Stimulated activated CD4-positive, alpha-beta T cell treated with anti-CD3 and anti-CD28 coated beads, Interleukin-1b, Interleukin-23, amount 100 ng/mL, for 1 hour (primary cell): ENCODE measurements at places on chromosomes 11 and 22.

GRCh38 chr11:100340466-100341319 lies 346.4 kb upstream of the ARHGAP42 start:
- DNase-seq = no peak

GRCh38 chr11:117361432-117361831 lies 33.8 kb downstream of the CEP164 start:
- DNase-seq = no peak

DNA sequence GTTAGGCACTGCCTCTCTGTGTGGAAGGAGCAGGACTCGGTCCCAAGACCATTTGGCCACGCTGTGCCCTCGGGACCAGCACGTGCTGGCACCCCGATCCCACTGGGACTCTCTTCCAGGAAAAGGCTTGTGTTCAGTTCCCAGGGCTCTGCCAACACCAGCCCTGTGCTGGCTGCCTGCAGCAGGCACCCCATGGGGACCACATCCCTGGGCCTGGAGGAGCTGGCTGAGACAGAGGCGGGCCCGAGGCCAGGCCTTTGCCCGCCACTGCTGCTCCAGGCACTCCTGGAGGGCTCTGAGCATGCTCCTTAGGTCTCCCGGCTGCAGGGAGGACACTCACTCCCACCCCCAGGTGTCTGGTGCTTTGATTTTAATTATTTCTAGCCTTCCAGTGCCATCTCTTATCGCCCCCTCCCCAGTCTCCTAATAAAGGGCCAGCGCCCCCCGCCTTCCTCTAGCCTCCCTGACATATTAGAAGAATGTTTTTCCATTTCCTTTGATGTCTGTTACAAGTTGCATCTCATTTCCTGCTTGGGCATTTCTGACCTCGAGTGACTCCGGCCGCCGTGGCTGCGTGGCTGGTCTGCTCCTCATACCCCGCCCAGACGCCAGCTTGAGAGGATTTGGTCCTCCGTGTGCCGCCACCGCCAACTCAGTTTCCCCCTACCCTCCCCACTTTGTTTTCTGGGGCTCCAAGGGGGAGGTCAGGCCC lies 14.4 kb downstream of the CDKN1C start:
- DNase-seq = no peak

GRCh38 chr22:30611197-30611596 lies 4.2 kb downstream of the TCN2 start:
- DNase-seq = no peak

GRCh38 chr22:23147617-23148387 lies 2.5 kb downstream of the RAB36 start:
- no peak for DNase-seq

GRCh38 chr11:16448123-16448717 lies 91.9 kb upstream of the SOX6 start:
- no peak for DNase-seq

DNA sequence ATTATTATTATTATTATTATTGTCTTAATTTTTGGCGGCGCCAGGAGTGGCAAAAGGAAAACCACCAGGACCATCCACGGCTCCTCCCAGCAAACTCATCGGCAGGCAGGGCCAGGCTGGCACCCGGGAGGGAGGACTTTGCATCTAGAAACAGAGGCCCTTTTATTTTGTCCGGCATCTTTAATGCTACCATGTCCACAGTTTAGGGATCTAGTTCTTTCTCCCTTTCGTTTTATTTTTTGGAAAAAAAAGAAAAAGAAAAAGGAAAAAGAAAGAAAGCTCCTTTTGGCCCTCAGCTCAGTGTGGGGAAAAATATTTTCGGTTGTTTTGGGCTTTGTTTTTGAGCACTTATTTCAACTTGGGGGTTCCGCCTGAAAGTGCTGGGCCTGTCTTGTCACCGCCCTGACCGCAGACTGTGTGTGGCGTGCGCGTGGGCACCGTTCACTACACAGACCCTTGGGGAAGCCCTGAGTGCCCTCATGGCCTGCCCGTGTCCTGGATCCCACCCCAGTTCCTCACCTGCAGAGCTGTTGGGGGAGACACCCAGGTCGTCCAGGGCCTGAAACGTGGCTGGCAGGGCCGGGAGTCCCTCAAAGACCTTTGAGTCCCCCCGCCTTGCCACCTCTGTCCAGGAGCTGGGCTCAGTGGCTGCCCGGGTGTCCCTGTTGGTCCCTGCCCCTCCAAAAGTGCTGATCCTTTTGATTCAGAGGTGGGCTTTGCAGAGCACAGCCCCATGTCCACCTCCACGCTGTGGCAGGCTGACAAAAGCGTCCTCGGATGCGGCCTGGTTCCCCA lies 69.1 kb upstream of the PPARA start:
- no peak for DNase-seq

DNA sequence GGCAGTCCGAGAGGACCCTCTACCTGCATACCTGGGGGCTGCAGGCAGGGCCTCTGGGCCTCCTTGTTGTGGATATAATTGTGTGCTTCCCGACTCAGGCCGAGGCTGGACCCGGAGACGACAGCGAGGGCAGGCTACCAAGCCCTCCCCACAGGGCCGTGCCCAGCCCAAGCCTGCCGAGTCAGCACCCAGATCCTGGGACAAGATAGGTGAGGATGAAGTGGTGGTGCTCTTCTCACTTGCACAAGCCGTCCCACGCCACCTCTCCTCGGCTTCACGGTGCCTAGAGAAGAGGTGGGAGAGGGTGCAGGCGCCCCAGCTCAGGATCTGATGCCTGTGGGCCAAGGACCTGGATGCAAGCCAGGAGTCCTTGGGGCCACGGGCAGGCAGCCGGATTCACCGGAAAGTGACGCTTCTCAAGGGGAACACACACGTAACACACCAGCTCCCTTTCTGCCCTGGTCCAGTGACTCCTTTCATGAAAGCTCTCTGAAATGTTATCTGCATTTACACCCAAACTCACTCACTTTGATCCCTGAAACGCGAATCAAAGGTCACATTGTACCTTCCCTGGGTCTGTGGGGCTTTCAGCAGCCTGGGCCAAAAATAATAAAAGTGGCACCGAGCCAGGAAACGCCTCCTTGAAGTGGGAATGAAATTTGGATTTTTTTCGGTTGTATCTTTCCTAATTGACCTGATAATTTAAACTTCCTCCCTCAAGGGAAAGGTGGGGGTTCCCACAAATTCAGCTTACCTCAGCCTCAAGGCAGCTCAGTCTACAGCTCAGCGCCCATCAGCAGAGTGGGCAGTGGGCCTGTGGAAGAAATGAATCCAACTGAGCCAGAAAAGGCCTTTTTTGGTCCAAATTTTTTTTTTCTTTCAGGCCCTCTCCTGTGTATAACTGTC lies 1.1 kb upstream of the GNB1L start:
- DNase-seq = no peak

- no peak for DNase-seq
Observed at GRCh38 chr22:19659805-19660345, 54.4 kb upstream of the SEPTIN5 start.

- no peak for DNase-seq
Observed at GRCh38 chr11:122304306-122304705, 188.3 kb upstream of the BLID start.

DNA sequence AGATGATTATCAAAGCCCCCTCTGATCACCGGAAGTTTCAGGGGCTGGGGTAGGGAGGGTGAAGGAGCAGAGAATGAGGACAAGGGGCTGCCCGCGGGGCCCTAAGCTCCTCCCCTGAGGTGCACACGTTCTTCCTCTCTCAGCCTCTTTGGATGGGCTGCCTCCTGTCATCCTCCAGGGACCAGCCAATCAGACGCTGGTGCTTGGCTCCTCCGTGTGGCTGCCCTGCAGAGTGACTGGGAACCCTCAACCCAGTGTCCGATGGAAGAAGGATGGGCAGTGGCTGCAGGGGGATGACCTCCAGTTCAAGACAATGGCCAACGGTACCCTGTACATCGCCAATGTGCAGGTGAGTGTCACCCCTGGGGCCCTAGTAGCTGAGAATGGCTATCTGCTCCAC lies 7.5 kb downstream of the ROBO3 start:
- no peak for DNase-seq
